ENCODE measurements at places on chromosomes 5 and 9. TPM values are rescaled to one million over a fixed set of nuclear protein-coding genes. Genes with fewer than 3 reads are reported as not detected.

The FUBP3 gene
- polyA plus RNA-seq, result 27.9 TPM

The NTNG2 gene
- 0.79 TPM for polyA plus RNA-seq

The SLC6A3 gene
- polyA plus RNA-seq, result 0.15 TPM

The HMMR gene
- polyA plus RNA-seq, result not detected

The FRMD3 gene
- 4.9 TPM for polyA plus RNA-seq

The PRUNE2 gene
- polyA plus RNA-seq, result 1.4 TPM

The MAMDC4 gene
- polyA plus RNA-seq, result 4.9 TPM

The NME5 gene
- 2.0 TPM for polyA plus RNA-seq

The PCDHGA8 gene
- 0.45 TPM for polyA plus RNA-seq

The SLC6A18 gene
- not detected for polyA plus RNA-seq

The TLE1 gene
- 25.9 TPM for polyA plus RNA-seq

The CNTFR gene
- 82.9 TPM for polyA plus RNA-seq

The FABP6 gene
- not detected for polyA plus RNA-seq

The EGR1 gene
- 52.2 TPM for polyA plus RNA-seq

The FOXD4L5 gene
- polyA plus RNA-seq, result not detected

The FOCAD gene
- 6.6 TPM for polyA plus RNA-seq

The SLC1A3 gene
- polyA plus RNA-seq, result 10.0 TPM

The OTULINL gene
- 3.1 TPM for polyA plus RNA-seq

The IL17B gene
- polyA plus RNA-seq, result 0.37 TPM

The INSYN2B gene
- not detected for polyA plus RNA-seq

The CYSRT1 gene
- not detected for polyA plus RNA-seq
